ENCODE measurements at places on chromosomes 2 and 18. TPM values are rescaled to one million over a fixed set of nuclear protein-coding genes. Genes with fewer than 3 reads are reported as not detected.

DNA sequence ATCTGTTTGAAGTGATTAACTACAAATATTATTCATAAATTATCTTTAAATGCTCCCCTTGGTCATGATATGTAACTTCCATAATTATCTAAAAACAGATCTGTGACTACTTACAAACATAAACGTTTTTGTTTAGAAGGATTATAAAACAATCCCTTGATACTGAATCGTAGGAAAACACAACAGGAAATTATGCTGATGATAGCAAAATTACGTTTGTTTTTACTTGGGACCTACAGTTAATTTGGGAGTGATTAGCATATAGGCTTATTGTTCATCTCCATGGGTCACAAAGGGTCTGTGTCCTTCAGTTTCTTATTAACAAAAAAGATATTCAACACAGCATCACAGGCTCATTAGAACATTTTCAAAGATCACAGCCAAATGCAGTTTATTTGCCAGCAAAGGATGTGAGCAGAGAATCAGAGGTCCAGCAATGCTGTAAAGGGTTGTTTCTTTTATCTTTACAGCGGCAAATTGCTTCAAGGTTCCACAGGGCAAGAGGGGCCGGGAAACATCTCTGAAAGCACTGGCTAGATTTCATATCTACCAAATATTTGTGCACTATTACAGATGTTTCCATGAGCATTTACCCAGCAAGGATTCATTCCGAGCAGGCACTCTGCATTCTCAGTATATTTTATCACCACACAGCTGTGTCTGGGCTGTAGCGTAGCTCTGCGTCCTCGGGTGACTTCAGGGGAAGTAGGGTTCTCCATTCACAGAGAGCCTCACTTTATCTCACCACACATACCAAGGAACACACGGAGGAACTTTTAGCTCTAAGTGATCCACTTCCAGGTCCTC, 4.1 kb downstream of the CCDC195 start:
- peak; percentile 43 for DNase-seq

GRCh38 chr2:43110442-43110871, 115.9 kb downstream of the ZFP36L2 start:
- peak; percentile 62 for DNase-seq

IL1B gene
- total RNA-seq = 0.06 TPM

LRRTM4 gene
- total RNA-seq = not detected

CYRIA gene
- total RNA-seq = 3.5 TPM

DNA sequence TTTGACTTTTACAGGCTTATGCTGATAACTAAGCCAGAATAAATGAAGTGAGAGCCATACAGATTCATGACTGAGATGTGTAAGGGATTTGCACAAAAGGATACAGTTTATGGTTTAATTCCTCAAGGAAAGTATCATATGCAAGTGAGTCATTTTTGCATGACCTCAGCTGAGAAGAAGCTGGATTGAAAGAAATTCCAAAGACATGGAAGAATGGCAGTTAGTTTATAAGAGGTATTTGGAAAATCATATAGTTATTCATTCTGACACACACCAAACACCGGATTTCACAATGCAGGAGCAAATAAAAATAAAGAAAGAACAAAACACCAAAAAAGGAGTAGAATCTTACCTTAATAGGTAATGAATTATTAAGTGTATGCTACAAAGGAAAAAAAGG, 83.2 kb upstream of the RND3 start:
- DNase-seq = peak; percentile 88
